BE2C (cell line): ENCODE measurements at places on chromosomes 5 and 9.

GRCh38 chr5:95392593-95393182 is 1.5 kb downstream of the FAM81B start:
- DNase-seq = no peak

DNA sequence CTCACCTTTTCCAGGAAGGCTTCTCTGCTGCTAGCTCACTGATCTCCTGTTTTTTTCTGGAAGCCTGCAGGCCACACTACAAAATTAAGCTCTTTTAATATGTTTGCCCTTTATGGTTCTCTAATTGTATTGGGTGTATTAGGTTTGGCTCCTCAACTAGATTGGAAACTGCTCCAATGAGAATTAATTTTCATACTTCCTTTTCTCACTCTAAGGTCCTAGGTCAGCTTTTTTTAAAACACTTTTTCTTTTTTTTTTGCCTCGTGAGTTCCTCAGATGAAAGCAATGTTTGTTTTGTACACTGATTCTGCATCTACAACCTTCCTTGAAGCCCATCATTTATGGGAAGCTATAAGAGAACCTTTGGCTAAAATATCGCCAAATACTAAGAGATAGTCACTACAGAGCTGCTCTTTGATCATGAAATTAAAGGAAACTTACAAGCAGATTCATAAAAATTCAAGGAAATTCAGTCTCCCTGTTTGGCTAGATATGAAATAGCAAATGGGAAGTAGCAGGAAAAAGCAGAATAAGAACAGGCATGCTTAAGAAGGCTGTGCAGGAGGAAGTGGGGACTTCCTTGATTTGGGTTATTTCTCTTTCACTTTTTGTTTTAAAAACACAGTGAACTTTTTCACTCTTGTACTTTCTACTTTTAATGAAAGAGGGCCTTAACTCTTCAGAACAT is 55.2 kb upstream of the FYB1 start:
- no peak for DNase-seq

DNA sequence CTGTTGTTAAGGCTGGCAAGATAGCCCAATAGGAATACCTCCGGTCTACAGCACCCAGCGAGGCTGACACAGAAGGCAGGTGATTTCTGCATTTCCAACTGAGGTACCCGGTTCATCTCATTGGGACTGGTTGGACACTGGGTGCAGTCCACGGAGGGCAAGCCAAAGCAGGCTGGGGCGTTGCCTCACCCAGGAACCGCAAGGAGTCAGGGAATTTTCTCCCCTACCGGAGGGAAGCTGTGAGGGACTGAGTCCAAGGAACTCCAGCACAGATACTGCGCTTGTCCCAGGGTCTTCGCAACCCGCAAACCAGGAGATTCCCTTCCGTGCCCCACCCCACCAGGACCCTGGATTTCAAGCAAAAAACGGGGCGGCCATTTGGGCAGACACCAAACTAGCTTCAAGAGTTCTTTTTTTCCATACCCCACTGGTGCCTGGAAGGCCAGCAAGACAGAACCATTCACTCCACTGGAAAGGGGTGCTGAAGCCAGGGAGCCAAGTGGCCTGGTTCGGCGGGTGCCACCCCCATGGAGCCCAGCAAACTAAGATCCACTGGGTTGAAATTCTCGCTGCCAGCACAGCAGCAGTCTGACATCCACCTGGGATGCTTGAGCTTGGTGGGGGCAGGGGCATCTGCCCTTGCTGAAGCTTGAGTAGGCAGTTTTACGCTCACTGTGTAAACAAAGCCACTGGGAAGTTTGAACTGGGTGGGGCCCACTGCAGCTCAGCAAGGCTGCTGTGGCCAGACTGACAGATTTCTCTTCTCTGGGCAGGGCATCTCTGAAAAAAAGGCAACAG is 647.2 kb downstream of the BNC2 start:
- no peak for DNase-seq

DNA sequence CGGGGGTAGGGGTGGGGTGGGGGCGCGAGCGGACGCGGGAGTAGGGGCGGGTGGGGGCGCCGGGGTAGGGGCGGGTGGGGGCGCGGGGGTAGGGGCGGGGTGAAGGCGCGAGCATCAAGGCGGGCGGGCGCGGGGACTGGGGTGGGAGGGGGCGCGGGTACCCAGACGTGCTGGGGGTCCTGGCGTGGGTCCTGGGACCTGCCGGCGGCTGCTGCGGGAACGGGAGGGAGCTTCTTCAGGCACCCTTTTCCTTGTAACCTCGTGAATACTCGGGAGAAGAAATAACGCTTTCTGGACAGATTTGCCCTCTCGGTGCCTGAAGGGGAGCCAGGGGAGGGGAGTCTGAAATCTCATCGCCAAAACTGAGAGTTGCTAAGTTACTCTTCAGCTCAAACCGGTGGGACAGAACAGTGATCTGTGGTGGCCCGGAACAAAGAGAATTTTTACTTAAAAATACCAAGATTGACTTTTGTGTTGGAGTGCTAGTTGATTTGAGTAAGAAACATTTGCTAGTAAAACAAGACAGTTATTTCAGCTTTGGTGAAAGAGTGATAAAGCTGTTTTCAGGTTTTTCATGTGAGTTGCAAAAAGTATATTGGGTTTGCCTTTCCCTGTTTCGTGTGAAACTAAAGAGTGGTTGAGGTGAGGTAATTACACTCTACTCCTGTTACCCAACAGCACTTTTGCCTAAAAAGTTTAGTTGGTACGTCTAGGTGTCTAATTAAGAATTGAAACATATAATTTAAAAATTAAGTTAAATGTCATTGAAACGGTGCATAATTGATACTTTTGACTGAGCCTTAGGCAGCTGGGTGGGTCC is 643 bp downstream of the PLEKHG4B start:
- no peak for DNase-seq

GRCh38 chr9:33044677-33045282 is 19.7 kb downstream of the DNAJA1 start:
- peak; percentile 50 for DNase-seq

DNA sequence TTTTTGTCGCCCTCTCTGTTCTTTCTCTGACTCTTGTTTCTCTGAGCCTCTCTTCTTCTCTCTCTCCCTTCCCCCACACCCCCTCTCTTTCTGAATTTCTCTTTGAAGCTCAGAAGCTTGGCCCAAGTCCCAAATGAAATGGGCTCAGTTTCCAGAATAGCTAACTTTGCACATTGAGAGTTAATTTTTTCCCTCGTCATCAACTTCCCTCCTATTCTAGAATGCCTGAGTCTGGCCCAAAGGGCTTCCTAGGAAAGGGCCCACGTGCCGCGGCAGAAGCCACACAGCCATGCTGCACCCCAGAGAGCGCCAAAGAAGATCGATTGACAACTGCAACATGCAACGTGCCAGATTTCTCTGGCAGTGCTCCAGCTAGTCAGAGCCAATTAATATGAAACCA is 588.8 kb upstream of the KLF4 start:
- DNase-seq = no peak

DNA sequence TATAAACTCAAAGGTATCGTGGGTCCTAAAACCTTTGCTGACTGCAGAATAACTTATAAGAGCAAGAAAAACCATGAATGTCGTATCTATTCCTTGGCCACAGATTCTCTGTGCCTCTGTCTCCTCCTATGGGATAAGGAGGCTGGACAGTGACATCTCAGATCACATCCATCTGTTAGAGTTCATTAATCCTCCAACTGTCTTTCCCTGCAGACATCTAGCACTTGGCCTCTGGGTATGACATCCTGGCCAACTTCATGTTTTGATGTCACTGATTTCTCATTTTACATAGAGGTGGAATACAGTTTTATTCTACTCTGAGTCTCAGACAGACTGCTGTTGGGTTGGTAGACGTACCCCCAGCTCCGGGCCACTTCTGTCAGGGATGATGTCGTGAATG is 86.2 kb downstream of the OTULIN start:
- no peak for DNase-seq

DNA sequence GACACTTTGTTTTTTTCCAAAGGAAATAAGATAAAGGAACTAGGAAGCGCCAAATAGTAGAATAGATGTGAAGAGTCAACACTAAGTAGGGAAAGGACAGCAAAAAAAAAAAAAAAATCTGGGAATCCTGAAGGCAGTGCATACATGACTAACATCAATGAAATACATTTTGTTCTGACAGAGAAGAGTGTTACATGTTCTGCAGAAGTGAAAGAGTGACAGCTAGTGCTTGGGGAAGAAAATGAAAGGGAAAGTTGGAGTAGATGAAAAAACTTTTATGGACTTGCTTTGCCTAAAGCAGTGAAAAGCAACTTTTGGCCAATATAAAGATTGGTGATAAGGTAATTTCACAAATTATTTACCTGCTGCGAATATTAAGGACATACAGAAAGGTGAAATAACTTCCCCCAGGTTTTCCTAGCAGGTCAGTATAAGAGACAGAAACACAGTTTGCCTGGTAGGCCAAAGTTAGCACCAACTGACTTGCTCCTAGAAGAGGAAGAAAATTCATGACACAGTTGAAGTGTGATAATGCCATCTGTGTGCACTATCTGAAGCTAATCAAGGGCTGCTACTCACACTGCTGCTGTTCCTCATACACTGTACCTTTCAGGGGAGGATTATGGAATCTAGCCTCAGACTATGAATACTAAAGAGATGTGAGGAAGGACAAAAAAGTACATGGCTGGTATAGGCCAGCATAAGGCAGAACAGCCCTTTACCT is 38.6 kb downstream of the RANBP6 start:
- DNase-seq = no peak

GRCh38 chr5:101517795-101518194 is 614.7 kb upstream of the ST8SIA4 start:
- DNase-seq = no peak

- DNase-seq = no peak
Measured at GRCh38 chr5:13946111-13946510, 1.6 kb upstream of the DNAH5 start.

DNA sequence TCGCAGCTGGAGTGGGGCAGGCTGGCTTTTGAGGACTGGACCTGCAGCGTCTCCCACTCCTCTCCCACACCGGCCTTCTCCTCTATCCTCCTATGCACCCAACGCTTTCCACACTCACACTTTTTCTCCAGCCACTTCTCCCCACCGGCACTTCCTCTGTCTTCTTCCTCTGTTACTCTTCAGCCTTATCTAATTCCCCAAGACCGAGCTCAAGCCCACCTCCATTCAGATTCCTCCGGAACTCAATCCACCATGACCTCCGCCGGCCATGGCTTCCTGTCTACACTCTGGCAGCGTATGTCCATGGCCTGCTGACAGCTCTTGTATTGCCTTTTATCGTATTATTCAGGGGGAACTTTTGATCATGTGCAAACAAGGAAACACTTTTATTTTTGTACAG is 545 bp upstream of the OR2V1 start:
- no peak for DNase-seq

DNA sequence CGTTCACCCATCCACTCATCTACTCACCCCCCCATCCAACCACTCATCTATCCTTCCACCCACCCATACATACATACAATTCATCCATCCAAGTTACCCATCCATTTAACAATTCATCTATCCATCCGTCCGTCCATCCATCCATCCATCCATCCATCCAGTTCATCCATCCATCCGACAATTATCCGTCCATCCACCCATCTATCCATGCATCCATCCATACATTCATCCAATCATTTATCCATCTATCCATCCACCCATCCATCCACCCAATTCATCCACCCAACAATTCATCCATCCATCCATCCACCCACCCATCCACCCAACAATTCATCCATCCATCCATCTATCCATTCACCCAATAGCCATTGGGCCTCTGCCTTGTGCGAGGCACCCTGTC is 173.2 kb upstream of the MVB12B start:
- DNase-seq = no peak

GRCh38 chr9:10612641-10613398 is at the start of gene PTPRD:
TSS of gene PTPRD (minus strand) at chr9:10613002.
- DNase-seq = peak; percentile 61

- DNase-seq = no peak
Measured at GRCh38 chr9:83656952-83657351, 34.0 kb downstream of the IDNK start.

DNA sequence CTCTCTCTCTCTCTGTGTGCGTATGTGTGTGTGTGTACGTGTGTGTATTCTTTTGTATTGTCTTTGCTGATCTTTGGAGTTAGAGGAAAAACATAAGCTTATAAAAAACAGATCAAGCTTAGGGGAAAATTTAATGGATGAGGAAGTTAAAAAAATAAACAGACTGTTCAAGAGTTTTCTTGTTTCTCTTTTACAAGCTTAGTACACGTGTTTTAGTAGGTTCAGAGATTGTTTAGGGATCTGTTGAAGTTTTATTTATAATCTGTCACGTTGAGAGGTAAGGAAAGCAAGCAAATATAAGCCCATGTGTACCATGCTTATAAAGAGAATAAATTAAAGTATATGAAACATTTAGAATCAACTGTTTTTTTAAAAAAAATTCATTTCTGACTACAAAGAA is 1470.3 kb upstream of the NUDT12 start:
- DNase-seq = no peak

DNA sequence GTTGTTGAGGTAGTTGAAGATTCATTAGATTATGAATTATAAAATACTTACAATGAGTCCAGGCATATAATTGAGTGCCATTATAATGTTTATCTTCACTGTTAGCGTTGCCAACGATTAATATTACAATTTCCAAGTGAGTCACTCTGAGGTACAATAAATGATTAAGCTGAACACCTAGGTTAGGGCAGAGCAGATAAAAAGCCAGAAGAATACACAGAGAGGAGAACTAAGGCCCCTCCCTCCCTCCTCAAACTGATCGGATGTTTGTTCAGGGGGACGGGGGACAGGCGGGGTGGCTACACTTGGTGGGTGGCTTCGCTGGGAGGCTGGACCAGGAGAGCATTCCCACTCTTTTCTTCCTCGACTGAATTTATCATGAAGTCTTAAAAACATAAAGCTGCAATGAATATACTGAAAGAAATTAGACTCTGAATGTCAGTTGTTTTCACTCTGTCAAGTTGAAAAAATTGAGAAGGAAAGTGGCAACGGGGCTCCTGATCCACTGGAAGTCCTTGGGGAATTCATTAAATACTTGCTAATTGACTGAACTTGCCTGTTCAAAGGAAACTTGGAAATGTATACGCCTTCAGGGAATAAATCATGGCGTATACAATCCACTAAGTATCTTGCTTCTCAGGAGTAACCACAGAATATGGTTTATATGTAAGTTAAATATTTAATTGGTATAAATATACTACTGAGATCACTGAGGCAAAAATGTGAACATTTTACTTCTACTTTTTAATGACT is 198.1 kb downstream of the TSSK1B start:
- no peak for DNase-seq

- DNase-seq = no peak
Measured at GRCh38 chr5:133663397-133664054, 51.2 kb upstream of the FSTL4 start.

DNA sequence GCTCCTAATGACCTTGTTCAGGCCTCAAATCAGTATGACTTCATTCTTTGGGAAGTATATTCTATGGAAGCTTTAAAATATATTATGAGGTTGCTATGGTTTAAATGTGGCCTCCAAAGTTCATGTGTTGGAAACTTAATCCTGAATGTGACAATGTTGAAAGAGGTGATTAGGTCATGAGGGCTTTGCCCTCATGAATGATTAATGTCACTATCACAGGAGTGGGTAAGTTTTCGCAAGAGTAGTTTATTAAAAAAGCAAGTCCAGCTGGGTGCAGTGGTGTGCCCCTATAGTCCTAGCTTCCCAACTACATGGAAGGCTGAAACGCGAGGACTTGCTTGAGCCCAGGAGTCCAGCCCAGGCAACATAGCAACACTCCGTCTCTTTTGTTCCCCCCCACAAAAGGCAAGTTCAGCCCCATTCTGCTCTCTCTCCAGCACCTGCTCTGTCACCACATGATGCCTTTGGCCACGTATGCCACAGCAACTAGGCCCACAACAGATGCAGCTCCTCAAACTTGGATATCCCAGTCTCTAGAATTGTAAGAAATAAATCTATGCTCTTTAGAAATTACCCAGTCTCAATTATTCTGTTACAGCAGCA is 105.3 kb downstream of the SIL1 start:
- DNase-seq = no peak
